Jurkat, Clone E6-1 (cell line): ENCODE measurements at places on chromosomes 12 and 14.

DNA sequence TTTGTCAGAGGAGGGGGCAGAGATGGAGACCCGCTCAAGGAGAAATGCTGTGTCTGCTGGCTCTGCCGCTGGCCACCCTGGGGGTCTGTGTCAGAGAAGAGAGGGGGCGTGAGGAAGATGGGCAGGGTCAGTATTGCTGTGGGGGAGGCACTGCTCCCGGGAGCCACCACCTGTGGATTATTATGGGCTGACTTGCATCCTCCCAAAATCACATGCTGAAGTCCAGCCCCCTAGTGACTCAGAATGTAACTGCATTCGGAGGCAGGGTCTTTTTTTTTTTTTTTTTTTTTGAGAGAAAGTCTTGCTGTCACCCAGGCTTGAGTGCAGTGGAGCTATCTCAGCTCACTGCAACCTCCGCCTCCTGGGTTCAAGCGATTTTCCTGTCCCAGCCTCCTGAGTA is 12.3 kb downstream of the ABCD4 start:
- peak; percentile 52 for DNase-seq

DNA sequence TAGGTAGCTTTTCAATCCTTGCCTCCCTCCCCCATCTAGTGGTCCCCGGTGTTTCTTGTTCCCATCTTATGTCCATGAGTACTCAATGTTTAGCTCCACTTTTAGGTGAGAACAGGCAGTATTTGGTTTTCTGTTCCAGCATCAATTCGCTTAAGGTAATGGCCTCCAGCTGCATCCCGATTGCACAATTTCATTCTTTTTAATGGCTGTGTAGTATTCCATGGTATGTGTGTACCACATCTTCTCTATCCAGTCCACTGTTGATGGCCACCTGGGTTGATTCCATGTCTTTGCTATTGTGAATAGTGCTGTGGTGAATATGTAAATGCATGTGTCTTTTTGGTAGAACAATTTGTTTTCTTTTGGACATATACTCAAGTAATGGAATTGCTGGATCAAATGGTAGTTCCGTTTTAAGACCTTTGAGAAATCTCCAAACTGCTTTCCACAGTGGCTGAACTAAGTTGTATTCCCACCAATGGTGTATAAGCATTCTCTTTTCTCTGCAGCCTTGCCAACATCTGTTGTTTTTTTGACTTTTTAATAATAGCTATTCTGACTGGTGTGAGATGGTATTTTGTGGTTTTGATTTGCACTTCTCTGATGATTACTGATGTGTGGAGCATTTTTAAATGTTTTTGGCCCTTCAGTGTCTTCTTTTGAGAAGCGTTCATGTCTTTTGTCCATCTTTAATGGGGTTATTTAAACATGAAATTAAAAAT is 34.2 kb upstream of the ASPG start:
- no peak for DNase-seq

DNA sequence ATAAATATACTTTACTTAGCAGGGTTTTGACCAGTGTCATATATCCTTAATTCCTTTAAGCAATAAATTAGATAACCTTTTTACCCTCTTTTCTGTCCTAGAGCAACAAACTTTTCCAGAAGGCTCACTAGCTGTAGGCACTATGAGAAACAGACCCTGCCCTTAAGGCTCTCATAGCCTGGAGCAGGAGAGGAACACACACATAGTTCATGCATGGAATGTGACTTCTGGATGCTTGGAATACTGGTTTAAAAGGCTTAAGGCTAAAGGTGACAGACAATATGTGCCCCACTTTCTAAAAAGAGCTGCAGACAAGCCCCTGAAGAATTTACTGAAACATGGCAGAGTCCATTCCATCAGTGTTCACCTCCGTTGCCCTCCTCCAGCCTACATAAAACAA is 237.2 kb downstream of the TTC8 start:
- DNase-seq, result no peak

DNA sequence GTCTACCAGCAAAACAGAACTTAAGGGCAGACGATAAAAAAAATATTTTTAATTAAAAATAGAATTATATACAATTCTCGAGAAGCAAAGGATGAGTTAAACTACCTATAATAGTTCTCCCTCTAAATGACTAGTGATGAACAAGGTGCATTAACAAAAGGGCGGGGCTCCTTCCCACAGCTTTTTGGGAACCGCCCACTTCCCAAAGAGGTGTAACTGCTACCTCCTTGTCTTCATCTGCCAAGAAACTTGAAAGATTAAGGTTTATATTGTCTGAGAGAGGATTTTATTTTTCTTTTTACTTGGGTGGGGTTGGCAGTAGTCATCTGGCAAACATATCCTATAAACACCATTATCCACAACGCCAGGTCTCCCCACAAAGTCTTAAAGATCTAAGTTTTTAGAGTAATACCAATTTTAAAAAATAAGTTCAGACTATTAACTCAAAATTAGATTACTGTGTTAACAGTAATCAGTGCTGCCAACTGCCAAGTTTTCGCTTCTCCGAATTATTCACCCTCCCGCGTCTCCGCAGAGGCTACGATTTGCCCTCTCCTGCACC is 938 bp downstream of the RALGAPA1 start:
- no peak for DNase-seq

GRCh38 chr14:74619672-74620131 is 7.7 kb upstream of the LTBP2 start:
- DNase-seq, result no peak

- DNase-seq, result no peak
Observed at GRCh38 chr12:80553316-80553715, 109.3 kb downstream of the PTPRQ start.

GRCh38 chr12:130552483-130552996 is 163.6 kb downstream of the RIMBP2 start:
- no peak for DNase-seq

DNA sequence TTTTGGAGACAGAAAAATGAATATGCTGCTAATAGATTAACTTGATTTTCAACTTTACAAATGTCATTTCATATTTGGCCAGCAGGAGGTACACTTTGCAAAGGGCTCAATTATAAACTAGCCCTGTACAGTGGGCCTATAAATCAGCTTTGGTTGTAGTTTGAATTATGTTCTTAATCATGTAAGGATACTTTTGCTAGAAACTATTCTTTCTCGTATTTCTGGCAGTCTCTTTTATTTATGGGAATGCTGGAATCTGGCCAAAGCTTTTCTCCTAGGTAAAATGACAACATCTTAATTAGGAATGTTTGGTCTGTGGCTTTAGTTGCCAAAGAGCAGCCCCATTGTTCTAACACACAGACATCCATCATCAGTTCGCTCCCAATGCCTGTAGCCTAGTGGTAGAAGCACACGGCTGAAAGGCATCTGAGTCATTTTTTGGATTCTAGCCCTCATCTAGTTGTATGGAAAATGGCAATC is 1322.3 kb upstream of the SEL1L start:
- peak; percentile 17 for DNase-seq

DNA sequence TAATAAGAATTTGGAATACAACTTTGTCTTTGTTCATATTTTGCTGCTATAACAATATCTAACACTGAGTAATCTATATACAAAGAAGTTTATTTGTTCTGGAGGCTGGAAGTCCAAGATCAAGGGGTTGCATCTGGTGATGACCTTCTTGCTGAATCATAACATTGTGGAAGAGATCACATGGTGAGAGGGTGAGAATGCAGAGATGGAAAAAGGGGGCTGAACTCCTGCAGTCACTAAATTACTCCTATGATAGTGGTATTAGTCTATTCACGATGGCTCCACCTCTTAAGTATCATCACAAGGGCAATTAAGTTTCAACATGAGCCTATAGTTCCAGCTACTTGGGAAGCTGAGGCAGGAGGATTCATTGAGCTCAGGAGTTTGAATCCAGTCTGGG is 4.5 kb upstream of the AKAP6 start:
- no peak for DNase-seq

GRCh38 chr14:86955771-86956354 is 1037.1 kb downstream of the GALC start:
- DNase-seq, result no peak

- peak; percentile 54 for DNase-seq
Observed at GRCh38 chr12:51961834-51962233, 10.3 kb downstream of the ACVR1B start.

- DNase-seq, result peak; percentile 56
Observed at GRCh38 chr12:122887819-122888212, 8.1 kb downstream of the VPS37B start.

- no peak for DNase-seq
Observed at GRCh38 chr12:38350342-38351174, 34.0 kb downstream of the ALG10B start.

DNA sequence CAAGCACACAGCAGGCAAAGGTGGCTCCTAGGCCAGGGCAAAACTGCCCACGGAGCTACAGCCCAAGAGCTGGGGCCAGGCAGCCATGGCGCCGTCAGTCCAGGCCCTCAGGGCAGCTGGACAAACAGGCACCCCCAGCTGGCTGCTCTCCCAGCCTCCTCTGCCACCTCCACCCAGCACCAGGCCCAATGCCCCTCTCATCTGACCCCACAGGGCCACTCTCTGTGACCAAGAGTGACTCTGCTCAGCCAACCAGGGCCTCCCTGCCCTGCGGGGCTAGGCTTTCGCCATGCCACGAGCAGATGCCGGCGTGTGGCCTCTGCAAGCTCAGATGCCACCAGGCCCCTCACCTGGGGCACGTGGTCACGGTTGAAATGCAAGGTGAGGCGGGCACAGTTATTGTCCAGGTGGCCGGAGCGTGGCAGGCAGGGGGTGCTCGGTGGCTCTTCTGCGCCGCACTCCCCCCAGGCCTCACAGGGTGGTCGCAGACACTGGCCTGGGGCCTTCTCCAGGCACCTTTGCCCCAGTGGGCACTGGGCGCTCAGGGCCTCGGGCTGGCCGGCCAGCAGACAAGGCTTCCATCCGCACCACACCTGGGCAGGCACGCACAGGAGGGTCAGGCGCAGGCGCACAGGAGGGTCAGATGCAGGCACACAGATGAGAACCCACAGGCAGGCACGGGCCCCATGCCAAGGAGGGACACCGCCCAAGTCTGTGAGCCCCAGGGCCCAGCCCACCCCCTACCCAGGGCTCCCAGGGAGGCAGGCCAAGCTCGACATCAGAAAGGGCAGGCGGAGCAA is 23.0 kb downstream of the JAG2 start:
- no peak for DNase-seq

DNA sequence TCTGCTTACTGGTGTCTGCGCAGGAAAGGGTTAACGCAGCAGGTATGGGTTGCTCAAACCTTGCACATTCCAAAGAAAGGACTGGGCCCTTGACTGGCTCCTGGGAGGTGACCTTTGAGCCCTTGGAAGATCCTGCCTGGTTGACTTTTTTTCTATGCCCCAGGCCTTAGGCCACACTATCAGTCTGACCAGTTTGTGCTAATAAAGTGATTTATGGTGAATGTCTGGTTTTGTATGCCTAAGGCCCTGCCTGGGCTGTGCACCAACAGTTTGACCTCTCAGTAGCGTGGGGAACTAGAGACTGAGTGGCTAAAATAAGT is 61.4 kb upstream of the SCN8A start:
- DNase-seq, result no peak

DNA sequence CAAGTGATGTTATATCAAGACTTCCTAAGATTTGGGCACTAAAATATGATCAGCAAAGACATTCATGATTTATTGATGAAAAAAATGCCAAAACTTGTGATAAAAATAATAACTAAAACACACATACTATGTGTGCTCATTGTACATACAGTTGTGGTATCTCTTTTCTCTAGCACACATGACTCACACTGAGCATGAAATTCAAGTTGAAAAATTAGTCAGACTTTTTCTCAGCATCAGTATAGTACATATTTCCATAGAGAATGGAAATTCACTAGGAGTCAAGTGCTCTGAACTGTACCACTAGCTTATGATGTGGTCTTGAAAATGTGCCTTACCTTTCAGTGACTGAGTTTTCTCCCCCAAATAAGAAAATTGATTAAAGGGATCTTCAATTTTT is 471.8 kb upstream of the FLRT2 start:
- DNase-seq, result no peak

- DNase-seq, result peak; percentile 22
Observed at GRCh38 chr12:112664569-112664968, 127.0 kb upstream of the RPH3A start.

DNA sequence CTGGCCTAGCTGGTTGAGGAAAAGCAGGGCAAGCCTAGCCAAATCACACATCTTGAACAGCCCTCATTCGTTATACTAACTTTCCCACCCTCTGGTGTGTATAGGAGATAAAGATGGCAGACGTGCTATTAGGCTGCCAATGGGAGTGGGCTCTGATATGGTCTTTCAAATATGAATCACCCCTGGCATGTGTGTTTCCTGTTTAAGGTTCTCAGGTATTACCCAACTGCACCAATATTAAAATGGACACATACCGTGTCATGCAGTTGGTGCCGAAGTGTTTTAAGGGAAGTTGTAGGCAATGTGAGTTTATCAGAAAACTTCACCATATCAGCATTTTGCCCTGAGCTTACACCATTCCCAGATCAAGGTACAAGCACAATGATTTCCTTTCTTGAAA is 33.4 kb downstream of the CHST11 start:
- no peak for DNase-seq

- no peak for DNase-seq
Observed at GRCh38 chr14:32078858-32079216, 1.7 kb downstream of the ARHGAP5 start.

DNA sequence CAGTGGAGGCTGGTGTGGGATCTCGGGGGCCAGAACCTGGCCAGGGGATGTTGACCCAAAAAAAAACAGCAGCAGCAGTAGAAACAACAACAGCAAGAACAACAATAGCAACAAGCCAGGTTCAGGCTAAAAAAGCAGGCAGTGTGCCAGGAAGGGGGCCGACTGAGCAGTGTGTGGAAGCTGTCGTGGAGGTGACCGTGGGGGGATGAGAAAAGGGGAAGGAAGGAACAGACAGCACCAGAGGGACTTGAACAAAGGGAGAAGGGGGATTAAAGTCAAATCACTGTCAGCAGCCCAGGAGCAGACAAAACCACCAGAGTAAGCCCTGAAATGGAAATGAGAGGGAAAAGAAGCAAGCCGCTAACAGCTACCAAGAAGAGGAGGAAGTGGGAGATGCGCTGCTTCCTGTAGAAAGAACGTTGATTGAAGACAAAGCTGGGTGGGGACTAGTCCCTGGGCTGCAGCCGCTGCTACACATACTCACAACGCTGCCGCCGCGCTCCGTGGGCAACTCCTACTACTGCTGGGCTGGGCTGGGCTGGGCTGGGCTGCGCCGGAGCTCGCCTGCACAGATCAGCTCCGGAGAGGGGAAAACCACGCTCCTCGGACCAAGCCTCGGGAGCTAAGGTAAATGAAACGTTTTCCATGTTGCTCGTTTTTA is at the start of gene GNG2:
GNG2 (plus strand) TSS at position 449 of the 661 bp plus-strand sequence. CDS start 90,067 bp downstream, outside the sequence.
- DNase-seq, result peak; percentile 95

DNA sequence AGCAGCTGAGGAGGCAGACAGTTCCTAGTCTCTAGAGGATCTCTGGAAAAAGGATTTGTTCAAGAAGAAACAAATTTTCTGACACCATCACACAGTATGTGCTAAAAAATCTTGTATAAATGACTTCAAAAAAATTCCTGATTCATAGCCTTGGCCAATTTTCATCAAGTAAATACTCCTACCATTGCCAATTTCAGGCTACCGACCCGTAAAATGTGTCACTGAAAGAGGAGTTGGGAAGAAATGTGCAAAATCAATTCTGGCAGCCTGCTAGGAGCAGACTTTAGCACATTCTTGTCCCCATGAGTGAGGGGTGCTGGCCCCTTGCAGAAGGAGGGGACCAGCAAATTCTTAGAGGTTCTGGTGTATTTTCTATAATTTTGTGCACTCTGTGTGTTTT is 109.4 kb downstream of the TMEM30B start:
- DNase-seq, result no peak

- DNase-seq, result peak; percentile 90
Observed at GRCh38 chr12:22610131-22610530, 14.8 kb upstream of the ETNK1 start.
